ENCODE measurements at places on chromosomes 11 and 22.

DNA sequence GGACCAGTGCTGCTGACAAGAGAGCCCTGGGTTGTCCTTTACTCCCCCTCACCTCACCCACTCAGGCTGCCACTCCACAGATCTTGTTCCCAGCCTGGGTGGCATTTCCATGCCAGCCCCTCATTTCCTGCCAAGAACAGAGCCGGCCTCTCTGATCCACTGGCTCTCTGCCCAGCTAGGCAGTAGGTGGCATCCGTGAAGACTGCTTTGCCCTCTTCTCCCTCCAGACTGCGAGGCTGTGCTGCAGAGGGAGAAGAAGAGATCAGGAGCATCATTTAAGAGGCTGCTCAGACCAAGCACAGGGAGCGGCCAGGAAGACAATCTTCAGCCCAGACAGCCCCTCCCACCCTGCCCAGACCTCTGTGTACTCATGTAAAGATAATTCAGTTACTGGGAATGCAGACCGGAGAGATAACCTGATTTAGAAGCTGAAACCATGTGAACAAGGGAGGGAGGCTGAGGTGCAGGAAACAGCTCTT lies 126.9 kb upstream of the NCAM1 start:
- peak; percentile 79 for DNase-seq

- DNase-seq: no peak
Observed at GRCh38 chr22:17903564-17904295, 120.6 kb downstream of the MICAL3 start.

GRCh38 chr11:92057849-92058442 lies 166.7 kb upstream of the FAT3 start:
- DNase-seq: no peak

- DNase-seq: no peak
Observed at GRCh38 chr11:129375751-129376657, at the start of gene BARX2. Gene BARX2, plus strand, starts transcription at chr11:129375848. Its CDS starts 188 bp downstream, at chr11:129376036.

- no peak for DNase-seq
Observed at GRCh38 chr11:19100885-19101284, 16.1 kb upstream of the ZDHHC13 start.

- DNase-seq: no peak
Observed at GRCh38 chr11:98099371-98099770, 921.4 kb upstream of the CNTN5 start.

- DNase-seq: no peak
Observed at GRCh38 chr11:23755076-23755475, 741.8 kb upstream of the LUZP2 start.

DNA sequence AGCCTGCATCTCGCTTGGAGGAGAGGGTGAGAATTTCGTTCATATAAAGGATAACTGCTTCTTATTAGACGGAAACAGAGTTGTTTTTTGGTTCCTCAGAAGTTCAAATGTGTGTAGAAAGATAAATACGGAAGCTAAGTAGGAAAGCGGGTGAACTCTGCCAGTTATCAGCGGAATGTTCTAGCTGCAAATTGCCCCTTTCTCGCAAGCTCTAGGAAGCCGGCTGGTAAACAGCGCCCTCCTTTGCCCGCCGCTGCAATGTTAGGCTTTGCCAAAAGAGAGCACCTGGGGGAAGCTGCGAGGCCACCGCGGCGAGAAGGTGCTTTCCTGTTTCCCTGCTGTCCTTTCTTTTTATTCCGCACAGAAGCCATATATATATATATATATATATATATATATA lies 67.0 kb downstream of the IGLL5 start:
- no peak for DNase-seq

All from aorta (tissue), 5 donors.